Naive B cell (primary cell): ENCODE measurements at places on chromosomes 13 and 19. TPM values are rescaled to one million over a fixed set of nuclear protein-coding genes. Genes with fewer than 3 reads are reported as not detected.

Gene OVOL3
- polyA plus RNA-seq, result not detected

Gene MEIOSIN
- not detected for polyA plus RNA-seq

Gene OR10H2
- polyA plus RNA-seq, result not detected

DNA sequence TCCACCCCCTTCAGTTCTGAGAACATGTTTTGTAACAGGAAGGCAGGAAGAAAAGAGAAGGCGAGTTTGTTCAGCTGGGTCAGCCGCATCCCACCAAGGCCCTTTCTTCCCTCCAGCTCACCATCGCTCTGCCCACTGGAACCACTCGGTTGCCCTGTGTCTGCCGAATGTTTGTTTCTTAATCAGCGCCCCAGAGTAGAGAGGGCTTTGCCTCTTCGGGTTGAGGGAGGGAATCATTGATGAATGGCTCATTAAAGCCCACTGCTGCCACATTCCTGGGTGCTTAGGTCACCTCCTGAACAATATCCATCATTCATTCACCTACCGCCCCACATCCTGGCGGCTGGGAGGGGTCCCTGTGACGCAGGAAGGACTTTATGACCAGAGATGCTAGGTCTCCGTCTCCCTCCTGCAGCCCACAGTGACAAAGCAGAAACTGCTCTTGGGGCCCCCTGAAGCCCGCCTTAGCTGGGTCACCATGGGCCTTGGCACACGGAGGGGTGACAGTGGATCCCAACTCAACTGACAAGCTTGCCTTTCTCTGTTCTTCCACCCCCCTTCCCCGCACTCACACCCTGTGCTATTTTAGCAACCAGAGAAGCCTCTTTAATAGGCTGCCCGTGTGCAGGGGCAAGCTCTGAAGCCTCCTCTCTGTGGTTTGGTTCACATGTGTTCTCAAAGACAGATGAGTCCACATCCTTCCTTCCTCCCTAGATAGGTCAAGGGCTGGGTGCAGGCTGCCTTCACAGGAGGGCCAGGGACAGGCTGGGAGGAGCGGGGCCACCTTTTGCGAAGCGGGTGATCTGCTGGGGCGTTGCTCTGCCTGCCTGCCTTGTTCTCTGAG lies 46.2 kb downstream of the ACTN4 start:
- DNase-seq, result no peak

- DNase-seq, result no peak
These were observed 862.6 kb downstream of the EFNB2 start for GRCh38 chr13:105672881-105673280.

GRCh38 chr13:20672772-20673171 lies 30.7 kb upstream of the IL17D start:
- no peak for DNase-seq

- DNase-seq, result no peak
These were observed 43.8 kb downstream of the PEPD start for GRCh38 chr19:33477781-33478180.

DNA sequence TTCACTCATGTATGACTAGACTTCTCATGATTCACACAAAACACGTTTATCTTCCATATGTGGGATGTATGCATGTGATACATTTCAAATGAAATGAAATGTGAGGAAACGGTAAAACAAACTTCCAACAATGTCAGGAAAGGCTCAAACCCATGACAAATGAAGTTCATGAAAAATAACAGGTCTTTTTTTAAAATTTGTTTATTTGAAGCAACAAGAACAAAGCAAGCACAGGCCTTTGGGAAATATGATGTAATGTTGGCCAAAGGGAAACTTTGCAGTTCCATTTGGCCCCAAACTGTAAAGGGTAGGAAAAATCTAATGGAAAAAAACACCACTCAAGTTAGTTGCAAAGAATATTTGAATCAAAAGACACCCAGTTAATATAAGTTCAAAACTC lies 463.8 kb upstream of the ARGLU1 start:
- DNase-seq, result no peak

DNA sequence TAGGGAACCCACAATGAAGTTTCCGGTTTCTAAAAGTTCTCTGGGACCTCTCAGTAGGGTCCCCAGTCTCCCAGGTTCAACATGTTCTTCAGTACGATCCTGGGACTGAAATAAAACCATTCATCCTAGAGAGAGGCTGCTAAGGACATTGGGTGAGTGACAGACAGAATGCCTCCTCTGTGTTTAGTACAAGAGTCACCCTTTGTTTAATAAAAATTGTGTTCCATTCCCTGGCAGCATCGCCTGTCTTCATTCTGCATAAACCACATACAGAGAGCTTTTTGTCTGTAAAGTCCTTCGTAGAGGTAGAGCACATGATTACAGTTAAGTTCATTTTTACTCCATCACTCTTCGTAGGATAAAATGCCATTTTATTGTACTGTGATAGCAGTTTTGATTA lies 95.3 kb upstream of the GPR12 start:
- DNase-seq, result no peak

GRCh38 chr19:44685877-44686276 lies 13.1 kb upstream of the CEACAM16 start:
- DNase-seq, result no peak

- peak; percentile 74 for DNase-seq
These were observed 6.1 kb downstream of the SAFB start for GRCh38 chr19:5628919-5629481.

GRCh38 chr13:71485913-71486312 lies 381.1 kb downstream of the DACH1 start:
- no peak for DNase-seq

GRCh38 chr19:57747472-57747807 lies 825 bp downstream of the ZNF776 start:
- DNase-seq, result no peak

DNA sequence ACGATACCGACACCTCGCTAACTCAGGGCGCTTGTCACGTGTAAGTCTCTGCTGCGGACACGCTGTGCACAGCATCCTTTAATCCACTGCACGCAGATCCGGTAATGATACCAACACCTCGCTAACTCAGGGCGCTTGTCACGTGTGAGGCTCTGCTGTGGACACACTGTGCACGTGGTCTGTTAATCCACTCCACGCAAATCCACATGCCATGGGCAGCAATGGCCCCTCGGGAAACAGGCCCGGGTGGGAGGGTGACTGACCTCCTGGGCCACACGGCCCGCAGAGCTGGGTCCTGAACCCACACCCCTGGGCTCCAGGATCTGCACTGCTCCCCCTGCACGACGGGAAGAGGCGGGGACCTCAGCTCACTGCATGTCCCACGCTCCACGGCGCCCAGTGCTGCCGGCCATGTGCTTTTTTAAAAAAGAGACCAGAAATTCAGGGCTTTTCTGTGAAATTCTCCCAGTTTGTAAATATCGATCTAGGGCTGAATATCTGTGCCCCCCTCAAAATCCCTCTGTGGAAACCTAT lies 16.1 kb downstream of the SHC2 start:
- DNase-seq, result no peak
